ENCODE measurements at places on chromosomes 5 and 9. TPM values are rescaled to one million over a fixed set of nuclear protein-coding genes. Genes with fewer than 3 reads are reported as not detected.

DMRT3 gene
- 0.16 TPM for total RNA-seq

GRCh38 chr9:131370638-131371037 lies 23.2 kb upstream of the PRRC2B start:
- no peak for DNase-seq

DNA sequence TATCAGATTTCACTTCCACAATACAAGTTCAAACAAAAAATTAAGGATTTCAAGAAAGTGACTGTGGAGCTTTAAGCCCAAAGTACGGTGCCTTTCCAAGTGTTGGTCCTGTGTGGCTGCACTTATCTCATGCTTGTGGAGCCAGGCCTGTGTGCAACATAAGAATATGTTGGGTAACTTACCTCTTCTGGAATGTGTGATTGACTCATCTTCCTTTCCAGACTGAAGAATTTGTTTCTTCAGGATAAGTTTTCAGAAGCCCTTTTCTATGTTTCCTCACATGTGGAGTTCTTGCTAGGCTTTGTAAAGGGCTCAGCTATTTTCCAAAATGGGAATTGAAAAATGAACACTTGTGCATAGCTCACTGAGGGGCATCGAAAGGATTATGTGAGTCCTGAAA lies 485.1 kb upstream of the PAPPA start:
- DNase-seq: no peak

ARHGEF39 gene
- 0.94 TPM for total RNA-seq

SVEP1 gene
- 5.3 TPM for total RNA-seq

DNA sequence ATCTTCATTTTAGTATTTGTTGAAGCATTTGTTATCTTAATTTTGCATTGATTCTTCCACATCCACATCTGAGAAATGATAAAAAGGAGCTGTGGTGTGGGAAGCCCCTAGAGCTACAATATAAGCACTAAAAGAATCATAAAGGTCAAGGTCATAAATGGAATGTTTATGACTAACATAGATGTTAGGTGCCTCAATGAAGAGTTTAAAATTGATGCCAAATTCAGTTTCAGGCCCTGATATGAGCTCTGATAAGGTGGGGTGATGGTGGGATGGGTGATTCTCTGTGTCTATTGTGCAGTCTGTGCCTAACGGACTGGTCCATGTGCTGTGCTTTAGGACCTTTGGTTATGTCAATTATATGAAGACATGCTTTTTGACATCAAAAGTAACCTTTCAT lies 61.2 kb upstream of the CAMK4 start:
- no peak for DNase-seq

ZDHHC11 gene
- 7.2 TPM for total RNA-seq

DNA sequence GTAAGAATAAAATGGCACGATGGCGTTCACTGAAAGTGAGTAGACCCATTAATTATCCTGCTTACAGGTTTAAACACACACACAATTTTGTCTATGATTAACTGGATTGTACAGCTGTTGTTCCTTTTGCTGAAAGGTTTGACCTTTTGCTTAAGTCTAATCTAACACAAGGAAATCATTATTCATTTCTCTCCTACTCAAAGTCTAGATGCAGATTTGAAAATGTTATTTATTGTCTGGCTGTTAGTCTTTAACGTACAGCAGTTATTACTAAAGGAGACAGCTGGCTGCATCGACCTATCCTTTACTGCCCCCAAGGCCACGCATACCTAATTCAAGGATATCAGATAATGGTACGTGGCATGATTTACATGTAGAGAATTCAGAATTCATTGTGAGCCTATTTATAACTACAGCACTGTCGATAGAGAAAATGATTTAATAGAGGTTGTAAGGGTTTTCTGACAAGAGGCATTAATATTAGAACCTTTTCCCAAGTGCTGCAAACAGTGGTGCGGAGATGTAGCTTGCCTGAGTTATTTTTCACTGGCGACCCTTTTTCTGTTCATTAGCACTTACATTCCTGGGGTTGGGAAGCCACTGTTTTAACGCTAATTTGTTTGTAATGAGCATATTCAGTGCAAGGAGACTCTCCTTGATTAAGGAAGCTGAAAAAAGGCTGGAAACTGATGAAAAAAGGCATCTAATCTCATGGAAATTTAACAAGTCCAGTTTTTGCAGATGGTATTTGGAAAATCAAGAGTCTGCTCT lies 368.4 kb upstream of the GRAMD2B start:
- DNase-seq: no peak

TRIM7 gene
- total RNA-seq: 0.78 TPM

KCNIP1 gene
- 14.5 TPM for total RNA-seq

ASPN gene
- 7.8 TPM for total RNA-seq
